ENCODE measurements at places on chromosomes 1 and 21.

DNA sequence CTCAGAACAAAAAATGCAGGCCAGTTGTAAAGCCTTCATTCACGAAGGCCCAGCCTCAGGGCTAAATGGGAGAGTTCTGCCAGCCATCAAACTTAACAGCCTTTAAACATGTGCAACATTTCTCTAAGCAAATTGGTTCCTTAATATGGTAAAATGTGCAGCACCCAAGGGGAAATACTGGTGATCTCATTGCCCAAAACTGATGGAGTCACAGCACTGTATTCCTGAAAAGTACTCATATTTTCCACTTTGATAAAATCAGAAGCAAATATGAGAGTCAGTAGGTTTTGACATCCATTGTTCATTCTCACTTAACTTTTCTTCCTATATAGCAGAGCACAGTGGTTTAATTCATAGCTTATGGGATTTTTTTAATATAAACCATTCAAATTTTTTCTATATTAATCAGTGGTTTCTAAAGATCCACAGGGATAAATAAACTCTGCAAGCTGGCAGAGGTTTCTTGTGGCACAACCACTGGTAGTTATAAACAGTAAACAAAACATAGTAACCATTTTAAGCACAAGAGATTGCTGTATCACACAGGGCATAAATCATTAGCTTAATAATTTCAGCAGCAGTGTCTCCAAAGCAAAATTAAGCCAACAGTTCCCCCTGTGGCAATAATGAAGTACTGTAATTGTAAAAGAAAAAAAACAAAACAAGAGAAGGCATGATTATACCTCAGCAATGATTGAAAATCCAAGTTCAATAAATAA is 106.9 kb upstream of the LYPLAL1 start:
- DNase-seq: no peak

- DNase-seq: no peak
These were observed 586.3 kb downstream of the PLA2G4A start for GRCh38 chr1:187415065-187415464.

- DNase-seq: no peak
These were observed 2.7 kb downstream of the CAPN2 start for GRCh38 chr1:223714849-223715603.

- DNase-seq: no peak
These were observed 99.5 kb downstream of the TGFB2 start for GRCh38 chr1:218444588-218444987.

- no peak for DNase-seq
These were observed 23.3 kb downstream of the OBSCN start for GRCh38 chr1:228231189-228231588.

DNA sequence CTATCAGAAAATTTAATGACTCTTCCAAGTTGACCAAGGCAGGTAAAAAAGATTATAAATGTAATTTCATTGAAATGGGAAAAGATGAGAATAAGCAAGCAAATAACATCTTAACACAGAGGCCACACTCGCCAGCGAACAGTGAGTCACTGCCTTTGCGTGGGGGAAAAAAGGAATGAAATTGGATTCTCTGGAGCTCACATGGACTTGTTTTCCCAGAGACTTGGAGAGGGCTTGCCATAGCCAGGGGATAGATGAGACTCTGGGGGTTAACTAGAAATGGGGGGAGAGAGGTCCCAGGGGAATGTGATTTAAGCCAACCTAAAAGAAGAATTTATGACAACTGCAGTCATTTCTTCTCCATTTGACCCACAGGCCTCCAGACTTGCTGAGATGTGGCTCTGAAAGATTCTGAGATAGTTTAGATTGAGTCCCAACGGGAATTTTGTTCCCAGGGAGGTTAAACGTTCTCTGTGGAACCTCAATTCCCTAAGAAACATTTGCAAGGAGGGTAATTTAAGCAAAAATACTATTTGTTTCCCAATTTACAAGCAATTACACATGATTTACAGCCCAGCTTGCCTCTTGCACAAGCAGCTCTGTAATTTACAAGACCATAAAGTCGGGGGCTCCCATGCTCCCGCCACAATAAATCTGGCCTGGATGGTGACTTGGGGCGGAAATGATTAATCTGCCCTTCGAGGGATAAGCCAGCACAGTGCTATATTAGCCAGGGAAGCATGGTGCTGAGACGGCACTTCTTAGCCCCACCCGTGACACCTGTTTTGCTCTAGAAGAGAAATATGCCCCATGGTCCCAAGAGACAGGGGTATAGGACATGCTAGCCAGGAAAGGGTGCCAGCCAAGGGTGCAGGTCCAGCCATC is 68.8 kb downstream of the GRIK3 start:
- no peak for DNase-seq

DNA sequence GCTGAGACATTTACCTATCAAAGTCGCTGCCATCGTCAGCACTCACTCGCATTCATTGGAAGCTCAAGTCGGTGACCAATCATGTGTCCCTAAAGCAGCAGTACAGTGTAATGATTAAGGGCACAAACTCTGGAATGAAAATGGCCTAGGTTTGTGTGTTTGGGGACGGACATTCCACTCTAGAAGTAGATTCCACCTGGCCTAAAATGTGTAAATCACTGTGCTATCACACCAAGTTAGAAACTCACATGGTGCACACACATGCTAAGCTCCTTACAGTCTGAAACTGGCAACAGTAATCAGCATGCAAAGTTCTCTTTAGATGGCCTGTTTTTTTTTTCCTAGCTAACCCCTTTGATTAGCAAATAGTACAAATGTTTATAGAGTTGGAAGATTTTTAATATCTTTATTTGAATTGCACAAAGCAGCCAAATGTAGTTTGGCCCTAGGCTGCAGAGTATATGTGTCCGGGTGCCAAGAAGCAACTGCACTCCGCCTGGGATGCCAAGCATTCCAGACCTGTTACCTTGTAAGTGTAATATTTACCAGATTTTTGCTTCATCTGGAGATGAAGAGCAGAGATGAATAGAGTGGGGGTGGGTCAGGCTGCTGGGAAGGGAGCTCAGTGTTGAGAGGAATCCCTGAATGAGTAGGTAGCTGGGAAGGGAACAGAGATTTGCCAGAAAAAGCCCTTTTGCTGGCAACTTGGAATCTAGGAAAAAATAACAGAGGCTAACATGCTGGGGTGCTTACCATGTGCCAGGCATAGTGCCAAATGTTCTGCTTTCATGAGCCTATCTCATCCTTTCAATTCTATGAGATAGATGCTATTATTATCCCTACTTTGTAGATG is 35.2 kb downstream of the TGFB2 start:
- DNase-seq: no peak

DNA sequence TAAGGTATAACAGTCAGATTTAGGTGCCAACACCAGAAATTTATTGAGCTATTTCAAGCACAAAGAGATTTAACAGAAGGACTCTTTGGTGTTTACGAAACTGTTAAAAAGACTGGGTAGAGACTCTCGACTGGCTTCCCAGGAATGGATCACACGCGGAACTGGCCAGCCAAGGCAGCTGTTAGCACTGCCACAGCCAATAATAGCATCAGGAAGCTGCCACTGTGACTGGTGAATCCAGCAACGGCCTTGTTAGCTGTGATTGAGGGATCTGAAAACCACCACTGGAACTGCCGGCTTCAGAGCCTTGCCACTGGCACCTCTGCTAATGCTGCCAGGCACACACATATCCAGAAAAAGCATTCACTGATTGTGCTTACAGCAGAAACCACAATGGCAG is 10.6 kb upstream of the SIM2 start:
- no peak for DNase-seq
